BE2C (cell line): ENCODE measurements at places on chromosomes 5 and 9.

DNA sequence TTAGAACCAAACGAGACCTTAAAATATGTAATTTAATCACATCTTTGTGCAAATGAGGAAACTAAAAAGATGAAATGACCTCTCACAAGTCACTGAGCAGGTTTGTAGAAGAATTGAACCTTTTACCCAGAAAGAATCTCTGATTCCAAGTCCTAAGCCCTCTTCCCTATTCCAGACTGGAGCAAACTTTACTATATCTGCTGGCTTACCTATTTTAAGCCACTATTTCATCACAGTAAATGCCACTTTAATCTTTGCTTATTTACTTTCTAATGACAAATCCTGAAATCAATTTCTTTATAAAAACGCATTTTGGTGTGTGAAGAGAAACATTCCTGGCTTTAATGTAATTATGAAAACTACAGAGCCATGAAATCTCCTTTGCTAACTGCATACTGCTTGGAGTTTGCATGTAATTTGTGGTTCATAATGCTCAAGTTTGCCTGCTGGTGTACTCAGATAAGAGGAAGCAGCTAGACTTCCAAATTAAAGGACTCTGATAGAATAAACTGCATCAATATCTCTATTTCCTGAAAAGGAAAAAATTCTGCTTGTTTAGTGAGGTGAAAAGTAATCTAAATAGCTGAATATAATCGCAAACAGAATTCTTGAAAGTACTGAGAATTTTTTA, 121.2 kb downstream of the RAB3C start:
- DNase-seq, result no peak

GRCh38 chr9:120107138-120107537, 472.8 kb downstream of the CDK5RAP2 start:
- DNase-seq, result no peak

- DNase-seq, result no peak
These were observed 25.1 kb downstream of the CPLX2 start for GRCh38 chr5:175896301-175897040.

- no peak for DNase-seq
These were observed 55.4 kb downstream of the WDR36 start for GRCh38 chr5:111147502-111147901.

DNA sequence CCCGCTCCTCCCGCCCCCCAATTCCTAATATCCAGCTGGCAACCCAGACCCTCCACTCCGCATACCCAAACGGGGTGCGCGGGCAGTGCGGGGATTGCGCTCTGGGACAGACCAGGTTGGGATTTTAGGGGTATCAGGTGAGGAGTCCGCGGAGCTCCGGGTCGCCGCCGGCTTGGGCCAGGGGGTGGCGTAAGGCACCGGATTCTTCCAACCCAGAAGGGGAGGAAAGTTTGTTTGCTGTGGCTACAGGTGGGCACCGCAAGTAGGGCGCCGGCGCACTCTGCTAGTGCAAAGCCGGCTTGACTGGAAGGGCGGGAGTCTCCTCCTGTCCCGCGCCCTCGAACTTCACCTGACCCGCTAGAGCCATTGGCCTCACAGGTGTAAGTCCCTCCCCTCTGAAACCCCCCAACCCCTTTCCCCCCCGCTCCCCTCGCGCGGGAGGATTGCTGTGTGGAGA, 709 bp downstream of the IQGAP2 start:
- DNase-seq, result peak; percentile 11

DNA sequence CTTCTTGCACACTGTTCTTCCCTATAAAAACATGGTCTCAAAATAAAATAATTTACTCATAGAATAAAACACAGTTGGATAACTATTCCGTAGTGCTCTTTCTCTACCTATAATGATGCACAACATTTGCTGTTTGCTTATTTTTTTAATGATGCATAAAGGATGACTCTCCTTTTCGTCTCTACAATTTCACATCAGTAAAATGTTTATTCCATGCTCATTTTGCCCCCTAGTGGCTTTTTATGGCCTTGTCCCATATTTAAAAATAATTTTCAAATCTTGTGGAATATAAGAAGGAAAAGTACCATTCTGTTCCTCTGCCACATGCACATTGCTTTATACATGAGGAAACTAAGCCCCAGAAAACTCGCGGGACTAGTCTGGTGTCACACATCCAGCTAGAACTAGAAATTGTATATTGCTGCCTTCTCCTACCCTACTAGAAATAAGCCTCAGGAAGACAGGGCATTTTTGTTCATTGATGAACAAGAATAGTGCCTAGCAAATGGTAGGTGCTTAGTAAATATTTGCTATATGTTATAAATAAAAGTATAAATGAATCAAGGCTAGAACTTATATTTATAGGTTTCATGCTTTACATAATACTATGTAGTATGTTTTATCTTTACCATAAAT, 12.7 kb downstream of the KCTD16 start:
- DNase-seq, result no peak

- peak; percentile 49 for DNase-seq
These were observed 20.5 kb upstream of the NDST1 start for GRCh38 chr5:150487199-150488061.

- DNase-seq, result peak; percentile 19
These were observed 57.0 kb downstream of the C9orf153 start for GRCh38 chr9:86202338-86202882.

GRCh38 chr5:531749-532315, 7.6 kb upstream of the SLC9A3 start:
- no peak for DNase-seq

GRCh38 chr5:179777909-179778308, 15.9 kb upstream of the LTC4S start:
- DNase-seq, result no peak

DNA sequence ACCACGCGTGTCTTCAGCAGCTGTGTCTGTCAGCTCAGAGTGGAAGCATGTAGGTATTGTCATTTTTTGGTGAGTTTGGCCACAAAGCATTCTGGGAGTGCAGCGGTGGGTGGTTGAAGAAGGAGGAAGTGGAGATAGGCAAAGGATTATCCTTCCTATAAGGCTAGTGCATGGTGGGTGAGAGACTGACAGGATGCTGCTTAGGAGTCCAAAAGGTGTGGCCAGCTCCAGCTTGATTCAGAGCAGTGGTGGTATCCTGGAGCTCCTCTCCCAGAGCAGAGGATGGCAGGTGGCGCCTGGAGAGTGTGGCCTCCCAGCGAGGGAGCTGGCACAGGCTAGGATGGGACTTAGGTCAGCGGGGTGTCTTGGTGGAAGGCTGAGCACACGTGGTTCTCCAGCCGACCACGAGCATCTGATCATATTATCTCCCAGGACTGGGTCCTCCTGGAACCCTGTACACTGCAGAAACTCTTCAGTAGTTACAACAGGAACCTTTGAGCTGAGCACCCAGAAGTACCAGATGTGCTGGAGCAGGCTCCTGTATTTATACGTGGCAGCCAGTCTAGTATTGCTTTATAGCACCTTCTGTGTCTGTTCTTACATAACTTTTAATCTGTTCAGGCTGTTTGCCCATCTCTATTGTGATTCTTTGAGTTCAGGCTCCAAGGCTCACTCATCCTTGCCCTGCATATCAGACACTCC, 29.6 kb downstream of the MAML1 start:
- DNase-seq, result peak; percentile 57

- DNase-seq, result no peak
These were observed 137.7 kb upstream of the GRIA1 start for GRCh38 chr5:153352685-153353219.

- peak; percentile 89 for DNase-seq
These were observed 40.7 kb upstream of the CLPTM1L start for GRCh38 chr5:1385395-1386273.

- no peak for DNase-seq
These were observed 142.9 kb upstream of the OR13F1 start for GRCh38 chr9:104361207-104361606.

GRCh38 chr5:17910318-17910717, 276.1 kb downstream of the TAF11L14 start:
- DNase-seq, result no peak

- DNase-seq, result no peak
These were observed 40.1 kb upstream of the PCSK1 start for GRCh38 chr5:96473155-96473554.

GRCh38 chr5:63774939-63775338, 187.3 kb downstream of the HTR1A start:
- DNase-seq, result no peak

DNA sequence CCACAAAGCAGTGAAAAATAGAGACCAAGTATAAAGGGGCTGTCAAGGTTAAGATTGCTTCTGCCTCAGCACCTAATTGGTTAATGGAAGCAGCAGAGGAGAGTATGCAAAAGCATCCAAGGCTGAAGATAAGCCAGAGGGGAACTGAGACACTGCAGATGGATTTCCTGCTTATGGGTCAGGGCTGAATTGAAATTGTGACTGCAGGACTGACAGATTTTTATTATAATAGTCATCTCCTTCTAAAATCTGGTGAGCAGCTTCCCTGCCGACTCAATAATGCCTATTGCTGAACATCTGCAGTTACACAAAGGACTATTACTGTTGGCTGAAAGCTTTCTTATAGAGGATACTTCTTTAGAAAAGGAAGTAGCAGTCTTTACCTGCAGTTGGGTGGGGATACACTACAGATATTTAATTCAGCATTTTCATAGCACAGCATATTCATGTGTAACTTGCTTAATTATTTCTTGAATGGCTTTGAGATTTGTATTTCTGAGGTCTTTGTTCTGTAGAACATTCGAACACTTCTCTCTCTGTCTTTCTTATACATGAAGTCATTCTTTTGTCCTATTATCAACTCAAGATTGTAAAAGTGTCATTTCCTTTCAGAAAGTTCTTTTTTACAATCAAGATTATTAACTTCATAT, 363.0 kb upstream of the RIOK2 start:
- no peak for DNase-seq

GRCh38 chr5:87136096-87136495, 131.6 kb upstream of the RASA1 start:
- no peak for DNase-seq

- DNase-seq, result peak; percentile 30
These were observed 64.2 kb upstream of the ABL1 start for GRCh38 chr9:130770679-130771442.

- no peak for DNase-seq
These were observed 20.4 kb upstream of the ARSI start for GRCh38 chr5:150323092-150323491.

DNA sequence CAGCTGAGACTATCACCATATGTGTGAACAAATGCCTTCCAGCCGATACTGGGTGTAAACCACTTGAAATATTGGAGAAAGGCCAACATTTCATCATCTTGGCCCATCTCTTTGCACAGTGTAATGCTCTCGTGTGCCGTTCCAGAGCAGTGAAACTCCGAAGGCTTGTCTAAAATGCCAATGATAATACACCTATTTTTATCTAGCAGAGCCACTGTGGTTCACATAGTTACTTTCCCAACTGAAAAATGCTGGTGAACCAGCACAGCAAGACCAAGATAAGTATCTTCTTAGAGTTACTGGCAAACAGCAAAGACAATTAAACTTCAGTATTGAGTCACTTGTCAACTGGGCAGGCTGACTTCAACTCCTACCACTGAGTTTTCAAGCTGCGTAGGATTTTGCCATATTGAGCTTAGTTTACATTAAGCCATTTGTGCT, 379.9 kb upstream of the ACTBL2 start:
- DNase-seq, result no peak

- no peak for DNase-seq
These were observed 167.3 kb downstream of the PJA2 start for GRCh38 chr5:109242518-109242917.

DNA sequence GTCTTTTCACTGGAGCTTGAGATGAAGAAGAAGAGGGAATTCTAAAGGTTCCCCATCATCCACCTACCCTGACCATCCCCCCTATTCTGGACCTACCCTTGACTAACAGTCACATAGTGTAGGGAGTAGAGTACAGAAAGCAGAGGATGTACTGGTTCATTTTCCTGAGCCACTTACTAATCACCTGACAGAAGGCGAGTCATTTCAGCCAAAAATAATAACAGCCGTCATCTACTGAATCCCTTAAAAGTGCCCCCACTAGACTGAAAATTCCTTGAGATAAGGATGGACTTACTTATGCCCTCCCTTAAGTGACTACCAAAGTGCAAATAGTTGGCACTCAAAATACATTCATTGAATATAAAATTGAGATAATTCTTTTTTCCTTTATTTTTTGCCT, 112.2 kb downstream of the FOXD1 start:
- no peak for DNase-seq

- no peak for DNase-seq
These were observed 116.5 kb downstream of the ANKRD55 start for GRCh38 chr5:56116599-56117141.

DNA sequence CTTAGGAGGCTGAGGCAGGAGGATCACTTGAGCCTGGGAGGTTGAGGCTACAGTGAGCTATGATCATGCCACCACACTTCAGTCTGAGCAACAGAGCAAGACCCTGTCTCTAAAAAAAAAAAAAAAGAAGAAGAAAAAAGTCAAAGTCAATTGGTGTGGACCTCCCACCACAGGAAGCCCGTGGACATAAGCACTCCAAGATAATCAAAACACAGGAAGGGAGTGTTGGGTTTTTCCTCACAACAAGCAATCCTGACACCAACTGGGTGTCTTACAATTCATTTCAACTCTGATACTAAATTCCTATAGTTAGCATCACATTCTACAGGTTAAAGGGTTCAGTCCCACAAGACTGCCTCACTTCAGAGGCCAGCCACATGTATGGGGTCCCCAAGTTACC, 70.7 kb downstream of the PDE6A start:
- no peak for DNase-seq

GRCh38 chr9:4167728-4168127, 132.1 kb downstream of the GLIS3 start:
- no peak for DNase-seq

DNA sequence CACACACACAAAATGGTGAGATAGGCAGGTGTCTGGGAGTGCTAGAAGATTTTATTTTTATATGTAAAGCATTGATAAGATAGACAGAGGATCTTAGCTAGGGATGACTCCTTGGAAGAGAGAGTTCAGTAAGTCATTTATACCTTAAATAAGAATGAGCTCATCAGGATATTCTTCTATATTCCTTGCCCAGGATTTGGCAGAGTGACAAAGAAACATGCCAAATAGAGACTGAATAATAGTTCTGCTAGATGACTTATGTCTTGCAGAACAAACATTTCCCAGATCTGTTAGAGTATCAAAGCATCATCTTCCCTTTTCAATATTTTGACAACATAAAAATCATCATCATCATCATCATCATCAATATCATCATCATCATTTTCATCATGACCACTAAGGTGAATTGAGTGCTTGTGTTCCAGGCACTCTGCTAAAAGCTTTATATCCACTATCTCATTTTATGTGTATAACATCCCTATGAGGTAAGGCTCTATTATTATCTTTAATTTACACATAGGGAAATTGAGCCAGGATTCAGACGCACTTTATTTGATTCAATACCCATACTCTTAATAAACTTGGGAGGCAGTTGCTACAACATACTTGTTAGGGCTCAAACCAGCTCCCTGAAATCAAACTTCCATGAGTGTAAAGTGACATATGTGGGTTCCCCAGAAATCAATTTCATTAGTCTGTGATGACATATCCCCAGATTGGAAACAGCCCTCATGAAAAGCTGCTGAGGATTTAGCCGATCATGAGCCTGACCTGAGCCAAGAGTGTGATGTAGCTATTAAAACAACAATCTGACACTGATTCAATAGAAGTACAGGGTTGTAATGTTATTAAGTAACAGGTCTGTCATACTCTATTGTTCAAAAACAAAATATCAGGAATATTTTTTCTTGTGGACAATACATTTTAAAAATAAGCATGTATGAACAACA, 176.3 kb upstream of the SEMA6A start:
- DNase-seq, result no peak
